ENCODE measurements at places on chromosomes 11 and 22.

- no peak for DNase-seq
Measured at GRCh38 chr11:97961431-97961830, 1059.3 kb upstream of the CNTN5 start.

DNA sequence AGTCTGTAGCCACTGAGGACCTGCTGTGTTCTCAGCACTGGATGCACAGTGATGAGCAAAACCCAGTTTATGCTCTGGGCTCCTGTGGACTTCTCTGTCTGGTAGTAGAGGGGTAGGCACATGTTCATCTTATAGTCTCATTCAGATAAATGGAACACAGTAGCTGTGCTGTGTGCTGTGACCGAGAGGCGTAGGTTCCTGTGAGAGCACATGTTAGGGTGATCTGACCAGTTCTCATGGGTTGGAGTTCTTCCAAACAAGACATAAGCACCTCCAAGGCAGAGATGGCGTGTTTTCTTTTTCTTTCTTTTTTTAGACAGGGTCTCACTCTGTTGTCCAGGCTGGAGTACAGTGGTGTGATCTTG, 154.8 kb upstream of the RASSF10 start:
- no peak for DNase-seq

DNA sequence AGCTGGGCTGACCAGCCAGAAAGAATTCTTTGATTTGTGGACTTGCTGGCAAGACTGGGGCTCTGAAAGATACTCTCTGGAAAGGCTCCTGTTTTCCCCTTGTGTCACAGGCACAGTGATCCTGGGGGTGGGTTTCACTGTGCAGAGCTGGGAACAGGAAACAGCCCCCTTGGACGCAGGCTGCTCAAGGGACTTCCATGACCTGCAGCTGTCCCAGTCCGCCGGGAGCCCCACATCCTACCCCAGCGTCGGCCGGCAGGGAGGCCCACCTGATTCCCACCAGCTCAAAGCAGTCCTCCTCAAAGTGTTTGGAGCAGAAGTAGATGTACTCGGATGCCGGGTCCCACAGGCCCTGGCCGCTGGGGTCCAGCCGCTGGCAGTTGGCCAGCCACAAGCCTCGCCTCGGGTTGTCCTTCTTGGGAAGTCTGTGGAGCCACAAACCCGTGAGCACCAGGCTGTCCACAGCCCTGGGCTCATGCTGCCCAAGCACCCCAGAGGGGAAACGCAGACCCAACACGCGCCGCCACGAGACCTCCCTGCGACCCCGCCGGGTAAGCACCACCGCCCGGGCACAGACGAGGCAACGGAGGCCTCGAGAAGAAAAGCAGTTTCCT, 824 bp downstream of the THAP7 start:
- DNase-seq, result no peak

- DNase-seq, result no peak
Measured at GRCh38 chr11:18706330-18707243, 8.0 kb downstream of the TMEM86A start.

GRCh38 chr11:128318856-128319474, 268.4 kb downstream of the ETS1 start:
- no peak for DNase-seq

GRCh38 chr11:47514825-47515647, 37.9 kb downstream of the CELF1 start:
- no peak for DNase-seq

DNA sequence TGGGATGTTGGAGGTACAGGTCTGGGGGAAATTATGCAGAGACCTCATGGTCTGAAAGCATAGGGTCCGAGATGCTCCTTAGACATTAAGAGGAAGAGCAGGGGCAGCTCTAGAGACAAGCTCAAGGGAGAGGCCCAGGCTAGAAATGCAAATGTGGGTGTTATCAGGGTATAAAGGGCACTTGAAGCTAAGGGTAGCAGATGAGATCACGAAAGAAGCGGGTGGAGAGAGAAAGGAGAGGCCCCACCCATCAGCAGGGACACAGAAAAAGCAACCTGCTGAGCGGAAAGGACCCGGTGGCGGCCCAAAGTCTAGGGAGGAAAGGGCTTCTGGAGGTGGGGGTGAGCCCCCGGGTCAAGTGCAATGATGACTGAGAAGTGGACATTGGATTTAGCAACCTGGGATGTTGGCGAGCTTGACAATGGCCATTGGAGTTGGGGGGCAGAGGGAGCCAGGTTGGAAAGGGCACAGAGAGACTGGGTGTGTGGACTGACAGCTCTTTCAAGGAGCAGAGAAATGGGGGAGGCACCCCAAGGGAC, 8.9 kb downstream of the TMPRSS6 start:
- no peak for DNase-seq

- DNase-seq, result peak; percentile 98
Measured at GRCh38 chr22:43923631-43924464, at the start of gene PNPLA3. TSS of gene PNPLA3 (plus strand) at chr22:43923805. CDS start at chr22:43923912, 107 bp downstream.
